ENCODE measurements at places on chromosomes 11 and 22. TPM values are rescaled to one million over a fixed set of nuclear protein-coding genes. Genes with fewer than 3 reads are reported as not detected.

- DNase-seq: no peak
- H3K27me3 ChIP-seq: no peaks in the 10 kb centered on the region
- no peaks in the 10 kb centered on the region for H3K36me3 ChIP-seq
- H3K4me3 ChIP-seq: no peak overlapping the region
- H3K27ac ChIP-seq: no peak overlapping the region
These were observed 48.5 kb downstream of the BDNF start for GRCh38 chr11:27651711-27652110.

DNA sequence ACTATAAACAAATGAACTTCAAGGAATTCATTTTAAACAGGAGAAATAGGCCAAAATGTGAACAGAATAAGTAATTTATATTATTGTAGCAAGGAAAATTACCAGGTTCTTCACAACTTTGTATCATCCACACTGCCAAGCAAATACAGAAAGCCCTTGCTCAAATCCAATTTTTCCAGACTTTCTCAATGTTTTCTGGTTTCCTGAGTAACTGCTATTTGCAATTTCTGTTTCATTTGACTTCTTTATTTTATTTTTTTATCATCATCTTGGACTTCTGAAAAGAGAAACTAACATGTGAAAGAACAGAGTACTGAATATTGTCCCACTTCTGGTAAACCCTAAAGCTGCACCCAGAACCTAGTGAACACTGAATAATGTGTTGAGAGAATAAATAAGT, 61.0 kb downstream of the SLC1A2 start:
- H3K27me3 ChIP-seq: no peaks in the 10 kb centered on the region
- no peak for DNase-seq
- H3K4me3 ChIP-seq: no peak overlapping the region
- H3K36me3 ChIP-seq: no peaks in the 10 kb centered on the region

The TLCD5 gene
- total RNA-seq: 9.0 TPM

DNA sequence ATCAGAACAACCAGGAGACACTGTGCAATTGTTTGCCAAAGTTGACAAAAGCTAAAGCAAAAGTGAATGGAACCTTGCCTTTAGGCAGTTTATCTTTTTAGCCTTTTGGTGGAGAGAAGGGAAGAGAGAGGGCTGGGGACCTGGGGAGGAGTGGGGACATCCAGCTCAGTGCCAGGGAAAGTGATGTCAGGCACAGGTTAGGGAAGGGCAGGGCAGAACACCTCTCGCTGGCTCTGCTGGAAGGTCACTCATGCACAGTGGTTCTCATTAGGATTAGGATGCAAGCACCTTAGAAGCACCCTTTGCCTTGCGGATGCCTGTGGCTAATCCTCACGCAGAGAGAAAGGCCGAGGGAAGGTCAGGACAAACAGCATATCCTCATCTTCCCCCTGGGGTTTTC, 14.3 kb upstream of the LINC01488 start:
- no peaks in the 10 kb centered on the region for H3K27me3 ChIP-seq
- no peak overlapping the region for H3K4me3 ChIP-seq
- no peak for DNase-seq
- no peak overlapping the region for H3K27ac ChIP-seq
- peaks cover 10% of the 10 kb centered on the region for H3K4me1 ChIP-seq

DNA sequence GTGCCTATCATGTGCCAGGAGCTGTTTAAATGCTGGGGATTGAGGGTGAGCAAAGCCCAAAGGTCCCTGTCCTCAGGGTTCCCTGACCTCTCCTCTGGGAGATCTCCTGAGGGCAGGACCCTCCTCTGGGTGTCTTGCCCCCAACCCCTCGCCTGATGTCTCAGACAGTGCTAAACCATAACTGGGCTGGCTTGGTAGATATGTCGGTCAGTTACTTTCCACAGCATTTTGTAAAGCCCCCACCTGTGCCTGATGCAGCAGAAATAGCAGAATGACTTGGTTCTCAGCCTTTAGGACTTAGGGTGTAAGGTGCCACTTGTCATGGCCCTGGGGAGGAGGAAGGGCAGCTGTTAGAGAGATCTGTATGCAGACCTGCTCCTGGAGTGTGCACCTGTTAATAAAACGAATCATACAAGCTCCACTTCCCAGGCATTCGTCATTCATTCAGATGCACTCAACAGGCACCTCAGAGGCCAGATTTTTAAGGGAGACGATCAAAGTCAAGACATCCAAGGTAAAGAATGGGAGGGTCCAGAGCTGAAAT, 88.1 kb downstream of the TP53I11 start:
- DNase-seq: no peak
- H3K4me3 ChIP-seq: no peak overlapping the region
- peaks cover 7% of the 10 kb centered on the region for H3K4me1 ChIP-seq
- no peaks in the 10 kb centered on the region for H3K36me3 ChIP-seq
- H3K27ac ChIP-seq: peak overlapping the region; percentile 62

DNA sequence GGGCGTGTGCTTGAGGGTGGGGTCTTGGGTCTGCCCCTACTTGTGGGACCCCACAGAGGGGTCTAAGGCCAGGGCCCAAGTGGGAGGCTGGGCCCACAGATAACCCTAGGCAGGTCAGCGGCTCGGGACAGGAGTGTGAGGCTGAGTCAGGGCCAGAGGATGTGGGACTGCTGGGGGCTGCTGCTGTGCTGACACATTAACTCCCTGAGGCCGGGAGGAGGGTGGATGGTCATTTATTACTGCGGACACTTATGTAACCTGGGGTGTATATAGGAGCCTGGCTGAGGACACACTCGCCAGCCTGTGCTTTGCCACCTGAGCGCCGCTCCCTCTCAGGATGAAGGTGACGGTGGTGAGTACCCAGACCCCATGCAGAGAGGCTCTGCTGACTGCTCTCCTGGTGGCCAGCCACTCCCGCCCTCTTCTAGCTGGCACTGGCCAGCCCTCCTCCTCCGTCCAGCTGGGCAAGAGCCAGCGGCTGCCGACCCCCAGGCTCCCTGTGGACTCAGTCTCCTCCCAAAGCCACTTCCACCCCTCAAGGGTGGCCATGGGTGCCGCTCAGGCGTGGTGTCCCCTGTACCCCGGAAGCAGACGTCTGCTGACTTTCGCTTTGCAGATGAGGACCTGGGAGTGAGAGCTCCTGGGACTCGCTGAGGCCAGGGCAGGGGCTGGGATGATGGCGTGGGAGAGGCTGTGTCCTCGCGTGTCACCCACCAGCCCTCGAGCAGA, at the start of gene MIOX:
MIOX (plus strand) TSS at position 299 of the 729 bp plus-strand sequence; CDS start at position 338, 39 bp downstream.
- H3K27me3 ChIP-seq: peaks cover 5% of the 10 kb centered on the region
- H3K4me1 ChIP-seq: peaks cover 13% of the 10 kb centered on the region
- no peak for DNase-seq
- H3K36me3 ChIP-seq: no peaks in the 10 kb centered on the region

The C11orf86 gene
- 3.4 TPM for total RNA-seq

- H3K27me3 ChIP-seq: no peaks in the 10 kb centered on the region
- H3K4me1 ChIP-seq: peaks cover 49% of the 10 kb centered on the region
- H3K36me3 ChIP-seq: no peaks in the 10 kb centered on the region
- no peak for DNase-seq
These were observed 16.2 kb upstream of the MFRP start for GRCh38 chr11:119362741-119363080.

GRCh38 chr22:32854351-32854804, 52.9 kb downstream of the TIMP3 start:
- no peak overlapping the region for H3K27ac ChIP-seq
- H3K4me1 ChIP-seq: no peaks in the 10 kb centered on the region
- no peak overlapping the region for H3K4me3 ChIP-seq
- no peaks in the 10 kb centered on the region for H3K27me3 ChIP-seq
- DNase-seq: no peak
- no peaks in the 10 kb centered on the region for H3K36me3 ChIP-seq

DNA sequence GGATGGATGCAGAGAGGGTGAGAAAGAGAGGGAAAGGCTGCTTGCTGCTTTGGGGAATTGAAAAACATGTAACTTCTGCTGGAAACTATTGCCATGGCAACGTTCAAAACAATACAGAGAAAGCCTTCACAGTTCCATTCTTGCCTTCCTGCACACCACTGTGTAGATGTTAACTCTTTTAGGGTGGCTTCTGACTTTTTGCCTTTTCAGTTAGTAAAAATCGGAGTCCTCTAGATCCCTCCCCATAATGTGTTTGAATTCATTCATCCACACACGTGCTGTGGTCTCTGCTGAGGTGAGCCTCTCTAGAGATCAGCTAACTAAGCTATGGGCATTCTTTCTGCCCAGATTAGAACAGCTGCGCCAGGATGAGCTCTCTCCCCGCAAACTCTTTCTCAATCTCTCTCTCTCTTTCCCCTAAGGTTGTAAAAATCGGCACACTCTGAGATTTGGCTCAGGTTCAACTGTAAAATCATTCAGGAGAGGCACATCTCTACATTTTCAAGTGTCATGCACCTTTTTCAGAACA, 1178.3 kb downstream of the LRRC4C start:
- H3K4me3 ChIP-seq: no peak overlapping the region
- H3K4me1 ChIP-seq: no peaks in the 10 kb centered on the region
- no peak overlapping the region for H3K27ac ChIP-seq
- H3K27me3 ChIP-seq: no peaks in the 10 kb centered on the region

GRCh38 chr11:130737866-130738431, 178.3 kb downstream of the SNX19 start:
- peak; percentile 41 for DNase-seq
- peaks cover 10% of the 10 kb centered on the region for H3K4me1 ChIP-seq
- no peaks in the 10 kb centered on the region for H3K27me3 ChIP-seq
- peak overlapping the region; percentile 42 for H3K27ac ChIP-seq
- no peaks in the 10 kb centered on the region for H3K36me3 ChIP-seq

GRCh38 chr22:46638601-46639431, 18.6 kb downstream of the GRAMD4 start:
- peak; percentile 86 for DNase-seq
- peak overlapping the region; percentile 81 for H3K27ac ChIP-seq
- H3K27me3 ChIP-seq: no peaks in the 10 kb centered on the region
- no peaks in the 10 kb centered on the region for H3K36me3 ChIP-seq
- H3K4me1 ChIP-seq: peaks cover 22% of the 10 kb centered on the region

- no peak overlapping the region for H3K27ac ChIP-seq
- no peak overlapping the region for H3K4me3 ChIP-seq
- H3K36me3 ChIP-seq: no peaks in the 10 kb centered on the region
- no peaks in the 10 kb centered on the region for H3K27me3 ChIP-seq
- H3K4me1 ChIP-seq: no peaks in the 10 kb centered on the region
These were observed 26.3 kb downstream of the TRMU start for GRCh38 chr22:46361826-46362202.

DNA sequence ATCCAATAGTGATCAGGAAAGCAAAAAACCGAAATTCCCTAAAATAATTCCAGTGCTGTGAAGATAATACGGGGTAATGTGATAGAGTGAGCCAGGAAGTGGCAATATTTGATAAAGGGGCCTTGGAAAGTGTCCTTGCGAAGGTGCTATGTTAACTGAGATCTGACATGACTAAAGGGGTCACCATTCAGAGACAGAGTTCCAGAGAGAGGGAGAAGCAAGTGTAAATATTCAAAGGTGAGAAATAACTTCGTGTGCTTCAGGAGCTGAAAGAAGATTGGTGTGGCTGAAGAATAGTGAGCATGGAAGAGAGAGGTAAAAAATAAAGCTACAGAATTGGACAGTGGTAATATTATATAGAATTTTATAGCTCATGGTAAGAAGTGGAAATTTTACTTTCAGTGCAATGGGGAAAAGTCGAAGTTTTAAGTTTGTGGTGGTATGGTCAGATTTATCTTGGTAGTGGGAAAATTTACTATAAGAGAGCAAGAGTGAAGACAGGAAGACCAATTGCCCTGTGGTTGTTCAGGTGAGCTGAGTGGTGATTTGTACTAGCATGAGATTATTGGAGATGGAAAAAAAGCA, 164.5 kb downstream of the JRKL start:
- DNase-seq: no peak
- no peaks in the 10 kb centered on the region for H3K27me3 ChIP-seq
- H3K4me1 ChIP-seq: no peaks in the 10 kb centered on the region
- no peak overlapping the region for H3K27ac ChIP-seq
- H3K4me3 ChIP-seq: no peak overlapping the region

The ANO9 gene
- 21.2 TPM for total RNA-seq

GRCh38 chr22:30753701-30754100, 59.0 kb downstream of the OSBP2 start:
- no peak overlapping the region for H3K27ac ChIP-seq
- no peaks in the 10 kb centered on the region for H3K36me3 ChIP-seq
- H3K4me1 ChIP-seq: no peaks in the 10 kb centered on the region
- H3K4me3 ChIP-seq: no peak overlapping the region
- H3K27me3 ChIP-seq: no peaks in the 10 kb centered on the region

- no peak overlapping the region for H3K4me3 ChIP-seq
- H3K36me3 ChIP-seq: no peaks in the 10 kb centered on the region
- no peaks in the 10 kb centered on the region for H3K27me3 ChIP-seq
- H3K4me1 ChIP-seq: no peaks in the 10 kb centered on the region
- H3K27ac ChIP-seq: no peak overlapping the region
- no peak for DNase-seq
These were observed 2.4 kb upstream of the THRSP start for GRCh38 chr11:78061088-78061920.

DNA sequence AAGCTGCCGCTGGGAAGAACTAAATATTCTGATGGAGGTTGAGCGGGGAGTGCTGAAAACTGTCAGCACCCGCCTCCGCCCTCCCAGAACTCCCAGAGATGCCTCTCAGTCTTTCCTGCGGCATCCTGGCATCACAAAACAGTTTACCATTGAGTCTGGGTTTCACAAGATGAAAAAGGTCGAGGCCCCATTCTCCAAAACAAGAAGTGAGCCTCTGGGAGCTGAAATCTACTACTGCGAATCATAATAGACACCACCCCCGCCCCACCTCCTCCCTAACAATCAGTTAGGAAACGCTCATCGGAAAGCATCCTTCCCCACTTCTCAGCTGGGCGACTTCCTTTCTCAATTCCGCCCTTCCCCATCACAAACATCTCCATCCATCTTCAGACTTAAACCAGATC, 1.0 kb downstream of the SUN2 start:
- DNase-seq: peak; percentile 38
- peak overlapping the region; percentile 46 for H3K4me3 ChIP-seq
- H3K27me3 ChIP-seq: no peaks in the 10 kb centered on the region
- H3K27ac ChIP-seq: peak overlapping the region; percentile 99
- H3K36me3 ChIP-seq: no peaks in the 10 kb centered on the region
- H3K4me1 ChIP-seq: peaks cover 23% of the 10 kb centered on the region

The OR4C45 gene
- not detected for total RNA-seq

GRCh38 chr11:19713196-19714021, 772 bp downstream of the NAV2 start:
- peaks cover 20% of the 10 kb centered on the region for H3K4me1 ChIP-seq
- H3K27ac ChIP-seq: peak overlapping the region; percentile 20
- peaks cover 22% of the 10 kb centered on the region for H3K27me3 ChIP-seq
- H3K4me3 ChIP-seq: peak overlapping the region; percentile 56

- no peak overlapping the region for H3K27ac ChIP-seq
- H3K4me3 ChIP-seq: no peak overlapping the region
These were observed 42.0 kb upstream of the CARD18 start for GRCh38 chr11:105181521-105181920.

DNA sequence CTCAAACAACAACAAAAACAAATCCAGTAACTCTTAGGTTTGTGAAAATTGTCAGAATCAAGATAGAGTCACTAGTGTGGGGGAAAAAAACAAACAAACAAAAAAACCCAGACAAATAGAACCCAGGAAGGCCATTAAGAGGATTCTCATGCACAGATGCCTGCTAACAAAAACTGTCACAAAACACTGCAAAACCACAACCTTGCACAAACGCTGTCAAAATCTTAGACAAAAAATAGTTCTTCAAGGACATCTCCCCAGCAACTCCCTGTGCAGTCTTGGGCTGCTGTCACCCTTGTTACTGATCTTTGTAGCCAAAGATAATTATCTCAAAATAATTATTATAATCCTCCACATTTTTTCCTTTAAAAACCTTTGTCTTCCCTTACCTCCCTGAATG, 4.6 kb upstream of the ZBED5 start:
- no peaks in the 10 kb centered on the region for H3K36me3 ChIP-seq
- H3K4me3 ChIP-seq: no peak overlapping the region
- DNase-seq: no peak

GRCh38 chr11:101574886-101575285, 8.9 kb downstream of the TRPC6 start:
- no peaks in the 10 kb centered on the region for H3K36me3 ChIP-seq
- DNase-seq: no peak
- H3K27me3 ChIP-seq: peaks cover 7% of the 10 kb centered on the region
- no peak overlapping the region for H3K4me3 ChIP-seq
- no peaks in the 10 kb centered on the region for H3K4me1 ChIP-seq

The MMP12 gene
- 0.96 TPM for total RNA-seq
